ENCODE measurements at places on chromosomes 1 and 21.

DNA sequence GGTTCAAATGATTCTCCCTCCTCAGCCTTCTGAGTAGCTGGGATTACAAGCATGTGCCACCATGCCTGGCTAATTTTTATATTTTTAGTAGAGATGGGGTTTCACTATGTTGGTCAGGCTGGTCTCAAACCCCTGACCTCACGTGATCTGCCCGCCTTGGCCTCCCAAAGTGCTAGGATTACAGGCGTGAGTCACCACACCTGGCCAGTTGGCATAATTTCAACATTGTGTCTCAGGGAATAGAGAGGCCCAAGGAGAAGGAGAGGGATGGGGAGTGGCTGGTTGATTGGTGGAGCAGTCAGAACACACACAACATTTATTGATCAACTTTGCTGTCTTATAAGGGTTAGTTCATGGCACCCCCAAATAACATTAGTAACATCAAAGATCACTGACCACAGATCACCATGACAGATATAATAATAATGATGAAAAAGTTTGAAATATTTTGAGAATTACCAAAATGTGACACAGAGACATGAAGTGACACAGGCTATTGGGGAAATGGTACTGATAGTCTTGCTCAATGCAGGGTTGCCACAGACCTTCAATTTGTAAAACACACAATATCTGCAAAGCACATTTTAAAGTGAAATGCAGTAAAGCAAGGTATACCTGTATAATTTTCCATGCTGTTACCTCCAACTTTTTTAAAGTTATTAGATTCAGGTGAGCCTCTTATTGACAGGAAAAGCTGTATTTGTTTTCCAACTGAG lies 15.8 kb upstream of the CYB5R1 start:
- no peak for DNase-seq

DNA sequence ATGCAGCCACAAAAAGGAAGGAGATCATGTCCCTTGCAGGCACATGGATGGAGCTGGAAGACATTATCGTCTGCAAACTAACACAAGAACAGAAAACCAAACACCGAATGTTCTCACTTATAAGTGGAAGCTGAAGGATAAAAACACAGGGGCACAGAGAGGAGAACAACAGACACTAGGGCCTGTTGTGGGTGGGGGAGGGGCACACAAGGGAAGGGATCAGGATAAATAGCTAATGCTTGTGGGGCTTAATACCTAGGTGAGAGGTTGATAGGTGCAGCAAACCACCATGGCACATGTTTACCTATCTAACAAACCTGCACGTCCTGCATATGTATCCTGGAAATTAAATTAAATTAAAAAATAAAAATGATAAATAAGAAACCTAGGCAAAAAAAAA lies 969.9 kb downstream of the TTLL7 start:
- DNase-seq = no peak

- DNase-seq = no peak
These were observed 683.3 kb upstream of the CXADR start for GRCh38 chr21:16829532-16829931.

GRCh38 chr1:74690364-74690696 lies 16.7 kb upstream of the ERICH3 start:
- DNase-seq = no peak

- DNase-seq = no peak
These were observed 941 bp upstream of the C1orf21 start for GRCh38 chr1:184385865-184386311.

DNA sequence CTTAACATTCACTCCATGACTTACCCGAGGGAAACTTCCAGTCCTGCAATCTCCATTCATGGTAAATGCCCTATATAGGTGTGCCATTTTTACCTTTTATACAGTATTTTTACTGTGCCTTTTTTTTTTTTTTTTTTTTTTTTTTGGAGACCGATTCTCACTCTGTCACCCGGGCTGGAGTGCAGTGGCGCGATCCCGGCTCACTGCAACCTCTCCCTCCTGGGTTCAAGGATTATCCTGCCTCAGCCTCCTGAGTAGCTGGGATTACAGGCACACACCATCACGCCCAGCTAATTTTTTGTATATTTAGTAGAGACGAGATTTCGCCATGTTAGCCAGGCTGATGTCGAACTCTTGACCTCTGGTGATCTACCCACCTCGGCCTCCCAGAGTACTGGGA lies 124.4 kb upstream of the PLPPR4 start:
- DNase-seq = no peak

DNA sequence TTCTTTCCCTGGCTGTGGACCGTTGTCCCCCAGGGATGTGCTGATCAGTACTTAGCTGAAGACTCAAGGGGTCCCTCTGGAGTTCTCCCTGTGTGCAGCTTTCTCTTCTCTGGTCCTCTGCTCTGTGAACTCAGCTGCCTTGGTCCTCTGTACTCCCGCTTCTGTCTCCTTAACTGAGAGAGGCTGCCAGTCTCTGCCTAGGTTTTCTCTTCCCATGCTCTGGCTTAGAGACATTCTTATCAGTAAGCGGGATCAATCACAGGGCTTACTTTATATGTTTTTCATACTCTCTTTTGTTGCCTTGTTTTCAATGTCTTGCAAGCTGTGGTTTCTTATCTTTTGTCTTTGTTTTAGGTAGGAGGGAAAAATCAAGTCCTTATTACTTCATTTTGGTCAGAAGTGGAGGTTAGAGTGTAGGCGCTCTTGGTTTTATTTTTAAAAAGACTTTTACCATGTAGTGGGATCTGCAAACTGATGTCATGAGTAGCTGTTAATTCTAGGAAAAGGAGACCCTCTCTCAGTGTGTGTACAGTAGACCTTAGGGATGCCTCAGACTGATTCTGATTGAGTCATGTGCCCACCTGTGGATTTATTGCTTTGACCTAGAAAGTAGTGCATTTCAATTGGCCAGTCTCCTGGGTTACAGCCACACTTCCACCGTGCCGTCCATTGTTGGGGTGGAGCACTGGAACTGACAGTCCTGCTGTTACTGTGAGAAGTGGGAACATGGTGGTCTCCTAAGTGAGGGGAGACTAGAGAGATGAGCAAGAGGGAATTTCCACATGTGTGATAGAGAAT lies 46.6 kb downstream of the TTC3 start:
- DNase-seq = no peak

GRCh38 chr1:25068316-25068715 lies 138.2 kb upstream of the RUNX3 start:
- no peak for DNase-seq

- DNase-seq = no peak
These were observed 5.2 kb upstream of the GIPC2 start for GRCh38 chr1:78040484-78041089.

DNA sequence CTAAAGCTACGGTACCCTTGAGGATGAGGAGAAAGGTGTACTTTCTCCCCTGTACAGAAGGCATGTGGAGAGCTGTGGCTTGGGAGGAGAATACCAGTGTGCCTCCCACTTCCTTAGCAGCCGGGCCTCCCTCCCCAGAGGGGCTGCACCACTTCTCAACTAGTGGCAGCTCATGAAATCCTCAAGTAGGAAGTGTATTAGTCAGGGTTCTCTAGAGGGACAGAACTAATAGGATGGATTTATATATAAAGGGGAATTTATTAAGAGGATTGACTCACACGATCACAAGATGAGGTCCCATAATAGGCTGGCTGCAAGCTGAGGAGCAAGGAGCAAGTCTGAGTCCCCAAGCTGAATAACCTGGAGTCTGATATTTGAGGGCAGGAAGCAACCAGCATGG lies 53.1 kb upstream of the PPP2R5A start:
- no peak for DNase-seq

- no peak for DNase-seq
These were observed 71.6 kb upstream of the C1orf21 start for GRCh38 chr1:184315254-184315653.

DNA sequence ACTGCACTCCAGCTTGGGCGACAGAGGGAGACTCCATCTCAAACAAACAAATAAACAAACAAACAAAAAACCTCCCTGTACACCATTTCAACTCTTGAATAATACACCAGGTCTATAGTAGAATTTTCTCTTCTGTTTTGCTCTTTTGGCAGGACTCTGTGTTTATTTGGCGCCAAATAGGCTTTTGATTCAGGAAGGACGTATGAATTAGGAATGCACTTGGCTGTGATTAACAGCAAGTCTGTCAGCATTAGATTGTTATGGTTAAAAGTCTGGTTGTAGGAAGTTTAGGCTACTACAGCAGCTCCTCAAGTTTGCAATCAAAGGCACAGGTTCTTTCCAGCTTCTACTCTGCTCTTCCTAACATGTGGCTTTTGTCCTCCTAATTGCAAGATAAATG lies 113.8 kb upstream of the KCNK1 start:
- DNase-seq = no peak

DNA sequence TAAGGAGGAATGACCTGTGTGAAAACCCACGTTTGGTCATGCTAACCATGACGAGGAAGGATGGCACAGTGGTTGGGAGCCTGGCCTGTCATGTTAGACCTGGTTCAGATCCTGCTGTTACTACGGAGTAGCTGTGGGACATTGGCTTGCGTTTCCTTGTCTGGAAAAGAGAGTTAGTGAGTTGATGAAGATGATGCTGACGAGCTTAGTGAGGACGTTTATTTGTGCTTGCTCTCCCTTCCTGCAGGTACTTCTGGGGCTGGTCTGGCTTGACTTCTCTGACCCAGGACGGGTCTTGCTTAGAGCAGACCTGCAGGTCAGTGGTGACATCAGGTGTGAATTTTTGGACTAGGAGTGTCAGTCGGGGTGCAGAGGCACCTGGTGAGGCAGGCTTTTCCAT lies 14.7 kb downstream of the GALNT2 start:
- DNase-seq = no peak

DNA sequence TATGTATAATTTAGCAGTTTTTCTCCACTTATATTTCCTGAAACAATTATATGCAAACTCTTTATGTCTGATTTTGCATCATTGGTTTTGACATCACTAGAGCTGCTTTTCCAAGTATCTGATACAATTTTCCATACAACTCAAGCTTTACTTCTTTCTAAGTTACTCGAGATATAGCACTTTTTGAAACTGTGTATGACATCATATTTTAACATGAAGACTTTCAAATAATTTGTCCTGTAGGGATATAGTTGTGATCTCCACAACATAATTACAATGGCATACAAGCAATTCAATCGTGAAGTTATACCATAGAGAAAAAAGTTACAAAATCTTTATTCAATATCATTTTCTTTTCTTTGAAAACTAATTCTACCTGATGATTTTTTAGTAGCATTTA lies 173.0 kb downstream of the LEPR start:
- no peak for DNase-seq

- DNase-seq = no peak
These were observed 42.1 kb downstream of the POU2F1 start for GRCh38 chr1:167262836-167263235.

DNA sequence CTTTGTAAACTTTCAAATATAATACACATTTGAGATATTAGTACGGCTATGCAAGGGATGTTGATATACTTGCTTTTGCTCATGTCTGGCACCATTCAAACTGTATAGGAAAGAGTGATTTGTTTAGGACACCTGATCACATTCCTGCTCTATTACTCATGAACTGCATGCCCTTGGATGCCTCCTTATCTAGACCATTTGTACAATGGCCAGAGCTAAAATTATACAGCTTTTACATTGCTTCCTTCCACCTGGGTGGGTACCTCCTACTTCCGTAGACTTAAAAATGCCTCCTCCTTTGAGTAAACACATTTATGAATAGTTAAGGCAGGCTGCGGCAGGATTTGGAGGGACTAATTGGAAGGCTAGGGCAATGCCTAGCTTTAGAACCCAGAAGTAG lies 85.4 kb upstream of the PBX1 start:
- no peak for DNase-seq

GRCh38 chr1:23613191-23614031 lies 54.1 kb upstream of the ID3 start:
- no peak for DNase-seq

DNA sequence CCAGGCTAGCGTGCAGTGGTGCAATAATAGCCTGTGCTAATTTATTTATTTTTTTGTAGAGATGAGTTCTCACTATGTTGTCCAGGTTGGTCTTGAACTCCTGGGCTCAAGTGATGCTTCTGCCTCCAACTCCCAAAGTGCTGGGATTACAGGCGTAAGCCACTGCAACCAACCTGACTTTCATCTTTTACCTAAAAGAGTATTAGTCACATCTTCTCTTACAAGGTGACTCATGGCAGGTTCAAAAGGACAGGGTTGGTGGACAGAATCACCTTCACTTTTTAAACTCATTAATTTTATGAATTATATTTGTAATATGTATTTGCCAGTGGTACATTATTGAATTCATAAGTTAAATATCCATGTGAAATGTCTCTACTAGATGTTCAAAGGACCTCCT lies 18.1 kb downstream of the JAM2 start:
- DNase-seq = no peak

DNA sequence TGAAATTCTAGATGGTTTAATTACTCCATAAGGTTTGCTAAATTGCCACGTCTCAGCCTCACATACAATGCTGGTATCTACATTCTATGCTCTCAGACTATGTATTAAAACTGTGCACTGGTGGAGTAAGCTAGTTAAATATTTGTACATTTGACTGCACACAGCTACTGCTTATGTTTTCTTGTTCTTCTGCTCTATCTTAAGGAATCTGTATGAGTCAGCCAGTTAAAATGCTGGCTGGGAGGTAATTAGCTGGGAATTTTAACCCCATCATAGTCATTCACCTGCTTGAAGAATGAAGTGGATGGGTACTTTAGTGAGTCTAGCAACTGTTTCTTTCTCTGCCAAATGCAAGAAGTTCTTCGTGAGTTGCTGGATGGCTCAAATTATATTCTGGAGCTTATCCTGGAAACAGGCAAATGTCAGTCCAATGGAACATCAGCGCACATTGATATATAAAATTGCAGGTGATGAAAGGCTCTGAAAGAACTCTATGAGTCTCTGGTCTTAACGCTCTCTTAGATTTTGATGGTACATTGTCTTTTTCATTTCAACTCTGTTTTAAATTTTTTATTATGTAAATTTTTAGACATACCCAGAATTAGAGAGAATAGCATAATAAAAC lies 83.4 kb downstream of the BACH1 start:
- DNase-seq = no peak

DNA sequence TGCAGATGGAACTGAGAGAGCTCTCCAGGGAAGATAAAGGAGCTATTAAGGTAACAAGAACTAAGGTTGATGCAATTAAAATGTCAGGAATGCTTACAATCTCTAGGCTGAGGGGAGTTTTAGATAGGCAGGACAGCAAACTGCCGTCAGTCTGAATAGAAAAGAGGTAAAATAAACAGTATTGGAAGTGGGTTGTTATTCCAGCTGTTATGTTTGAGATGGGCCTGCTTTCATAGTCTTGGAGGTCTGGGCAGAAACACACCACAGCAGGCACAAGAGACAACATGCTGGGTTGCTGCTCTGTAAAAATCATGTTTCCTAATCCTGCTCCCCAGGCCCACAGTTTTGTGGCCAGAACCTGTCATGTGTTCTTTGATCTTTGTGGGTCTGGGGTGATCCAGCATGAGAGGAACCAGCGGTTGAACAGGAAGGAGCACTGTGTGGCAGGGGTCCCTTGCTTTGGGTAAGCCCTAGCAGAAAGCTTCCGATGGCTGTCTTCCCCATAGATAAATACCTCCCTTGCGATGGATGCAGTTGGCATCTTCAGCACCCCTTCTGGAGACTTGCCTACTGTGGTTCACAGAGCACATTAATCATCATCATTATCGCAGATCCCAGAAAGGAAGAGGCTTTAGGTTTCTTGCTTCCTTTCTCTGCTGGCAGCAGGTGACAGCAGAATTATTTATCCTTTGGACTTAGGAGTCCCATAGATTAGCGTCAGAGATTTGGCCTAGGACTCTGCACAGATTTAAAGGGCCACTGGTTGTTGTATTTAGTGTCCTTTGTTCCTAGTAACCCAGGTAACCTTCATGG lies 97.1 kb downstream of the AK5 start:
- no peak for DNase-seq
